ENCODE measurements at places on chromosomes 2 and 18. TPM values are rescaled to one million over a fixed set of nuclear protein-coding genes. Genes with fewer than 3 reads are reported as not detected.

GRCh38 chr2:102581911-102582310 lies 37.4 kb upstream of the SLC9A2 start:
- no peak overlapping the region for H3K27ac ChIP-seq
- no peak overlapping the region for H3K4me3 ChIP-seq
- no peaks in the 10 kb centered on the region for H3K27me3 ChIP-seq
- DNase-seq = no peak
- H3K36me3 ChIP-seq = no peaks in the 10 kb centered on the region

DNA sequence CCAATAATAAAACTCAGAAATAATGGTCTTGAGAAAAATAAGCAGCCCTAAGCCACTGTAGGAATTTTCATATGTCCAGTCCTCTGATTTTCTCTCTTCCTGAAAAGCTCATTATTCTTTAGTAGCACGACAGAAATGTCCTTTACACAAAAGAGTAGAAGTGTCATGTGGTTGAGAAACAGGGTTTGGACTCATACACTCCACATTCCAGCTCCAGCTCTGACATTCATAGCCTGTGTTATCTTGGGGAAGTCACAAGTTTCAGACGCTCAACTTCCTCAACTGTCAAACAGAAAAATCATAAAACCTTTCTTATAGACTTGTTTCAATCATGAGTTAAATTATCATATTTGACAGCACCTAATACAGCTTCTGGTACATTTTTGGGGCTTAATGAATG lies 511.5 kb downstream of the TNS1 start:
- no peaks in the 10 kb centered on the region for H3K36me3 ChIP-seq
- H3K27me3 ChIP-seq = peaks cover 3% of the 10 kb centered on the region
- no peak overlapping the region for H3K4me3 ChIP-seq
- H3K27ac ChIP-seq = no peak overlapping the region

DNA sequence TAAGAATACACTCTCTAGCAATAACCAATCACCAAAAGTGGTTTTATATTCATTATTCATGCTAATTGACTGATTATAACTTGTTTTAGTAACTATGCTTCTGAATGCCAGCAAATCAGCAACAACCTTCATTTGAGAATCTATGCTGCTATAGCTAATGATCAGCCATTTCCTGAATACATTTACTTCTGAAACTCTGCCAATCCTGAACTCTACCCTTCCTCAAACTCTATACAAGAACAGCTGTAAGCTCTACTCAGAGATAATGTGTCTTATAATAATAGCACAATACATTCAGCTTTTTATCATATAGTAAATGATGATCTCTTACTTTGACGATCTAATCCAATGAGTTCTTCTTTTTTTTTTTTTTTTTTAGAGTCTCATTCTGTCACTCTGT lies 85.7 kb upstream of the EPAS1 start:
- no peak overlapping the region for H3K4me3 ChIP-seq
- no peak overlapping the region for H3K27ac ChIP-seq
- H3K36me3 ChIP-seq = no peaks in the 10 kb centered on the region

GRCh38 chr2:47562548-47562947 lies 159.6 kb downstream of the MSH2 start:
- no peak overlapping the region for H3K4me3 ChIP-seq
- no peak for DNase-seq
- no peak overlapping the region for H3K27ac ChIP-seq
- H3K36me3 ChIP-seq = no peaks in the 10 kb centered on the region
- H3K4me1 ChIP-seq = peaks cover 5% of the 10 kb centered on the region

Gene CNGA3
- total RNA-seq = 6.8 TPM

DNA sequence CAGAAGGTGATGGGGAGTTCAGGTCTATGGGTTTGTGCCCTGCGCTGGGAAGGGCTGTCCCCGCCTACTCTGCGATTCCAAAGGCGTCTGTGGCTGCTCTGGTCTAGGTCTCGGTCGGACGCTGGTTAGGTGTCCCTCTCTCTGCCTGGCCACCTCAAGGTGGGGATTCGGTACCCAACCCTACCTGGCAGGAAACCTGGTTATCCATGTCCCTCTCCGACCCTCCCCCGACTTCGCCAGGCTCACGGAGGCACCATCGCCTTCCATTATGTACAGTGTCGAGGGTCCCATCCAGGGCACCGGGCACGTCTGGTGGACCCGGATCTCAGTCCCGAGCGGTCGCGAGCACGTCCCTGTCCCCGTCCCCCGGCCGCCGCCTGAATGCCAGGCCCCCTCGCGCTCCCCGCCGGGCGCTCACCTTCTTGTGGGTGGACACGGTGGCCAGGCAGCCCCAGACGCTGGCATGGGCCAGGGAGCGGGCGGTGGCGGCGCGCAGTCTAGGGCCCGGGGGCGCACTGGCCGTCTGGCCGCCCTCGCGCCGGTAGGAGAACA lies 628 bp downstream of the CREG2 start:
- H3K36me3 ChIP-seq = no peaks in the 10 kb centered on the region
- H3K27me3 ChIP-seq = peaks cover 70% of the 10 kb centered on the region
- peak overlapping the region; percentile 81 for H3K4me3 ChIP-seq
- H3K4me1 ChIP-seq = peaks cover 4% of the 10 kb centered on the region
- H3K27ac ChIP-seq = no peak overlapping the region

DNA sequence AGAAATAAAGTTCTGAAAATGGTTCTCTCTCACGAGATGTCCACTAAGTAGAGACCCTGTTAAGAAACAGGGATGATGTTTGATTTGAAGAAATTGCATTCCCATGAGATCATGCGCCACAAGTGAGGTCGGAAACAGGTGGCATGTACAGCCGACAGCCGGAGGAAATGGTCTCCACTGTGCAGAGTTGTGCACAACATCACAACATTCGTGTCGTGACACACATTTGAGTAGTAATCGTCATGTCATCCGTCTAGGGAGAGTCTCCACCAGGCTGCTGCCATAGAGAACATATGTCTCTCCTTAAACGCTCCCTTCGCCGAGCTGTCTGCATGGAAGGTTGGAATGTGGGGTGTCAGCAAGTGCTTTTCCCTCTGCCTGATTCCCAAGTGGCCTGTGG lies 84.7 kb downstream of the ASAP2 start:
- no peaks in the 10 kb centered on the region for H3K27me3 ChIP-seq
- H3K4me3 ChIP-seq = no peak overlapping the region
- peaks cover 23% of the 10 kb centered on the region for H3K4me1 ChIP-seq
- DNase-seq = no peak
- peaks cover 24% of the 10 kb centered on the region for H3K36me3 ChIP-seq

GRCh38 chr18:65477455-65477854 lies 273.4 kb upstream of the CDH7 start:
- no peaks in the 10 kb centered on the region for H3K36me3 ChIP-seq
- H3K27ac ChIP-seq = no peak overlapping the region
- no peaks in the 10 kb centered on the region for H3K27me3 ChIP-seq
- H3K4me1 ChIP-seq = no peaks in the 10 kb centered on the region
- no peak overlapping the region for H3K4me3 ChIP-seq

Gene VWA3B
- total RNA-seq = 4.1 TPM

DNA sequence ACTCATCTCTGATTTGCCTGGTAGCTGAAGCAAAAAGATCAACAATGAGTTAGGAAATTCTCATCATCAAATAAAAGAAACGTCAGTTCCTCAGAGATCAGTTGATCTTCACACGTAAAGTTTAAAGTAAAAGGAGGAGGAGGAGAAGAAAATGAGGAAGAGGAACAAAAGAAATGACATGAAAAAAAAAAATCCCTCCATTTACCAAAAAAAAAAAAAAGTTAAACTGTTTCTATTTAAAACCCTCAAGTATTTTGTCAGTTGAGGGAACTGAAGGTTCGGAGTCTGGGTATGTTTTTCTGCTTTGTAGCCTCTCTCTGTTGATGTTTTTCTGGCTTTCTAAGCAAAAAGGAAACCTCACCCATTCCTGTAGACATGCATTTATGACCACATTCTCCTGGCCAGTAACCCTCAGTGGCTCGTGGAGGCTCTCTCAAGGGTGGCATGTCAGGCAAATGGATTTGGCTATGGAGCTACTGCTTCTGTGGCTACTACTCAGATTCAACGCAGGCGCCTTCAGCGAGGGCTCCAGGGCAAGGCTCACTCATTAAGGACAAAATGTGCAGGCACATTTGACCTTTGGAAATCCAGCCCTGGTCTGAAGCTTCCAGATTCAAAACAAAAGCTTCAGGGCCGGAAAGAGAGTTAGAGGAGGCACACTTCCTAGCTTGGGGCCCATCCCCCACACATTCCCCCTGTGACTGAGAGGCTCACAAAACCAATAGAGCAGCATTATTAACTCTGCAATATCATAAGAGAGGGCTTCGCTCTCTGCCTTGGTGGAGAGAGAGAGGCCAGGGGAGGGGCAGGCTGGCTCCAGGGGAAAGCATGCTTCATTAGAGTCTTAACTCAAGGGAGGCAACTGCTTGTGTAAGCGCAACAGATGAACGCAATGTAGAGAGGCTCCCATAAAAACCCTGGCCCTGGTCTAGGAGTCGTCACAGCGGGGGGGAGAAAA lies 22.3 kb downstream of the KLF7 start:
- no peak for DNase-seq
- H3K27me3 ChIP-seq = no peaks in the 10 kb centered on the region
- H3K36me3 ChIP-seq = peaks cover 8% of the 10 kb centered on the region
- H3K4me3 ChIP-seq = peak overlapping the region; percentile 73
- peaks cover 46% of the 10 kb centered on the region for H3K4me1 ChIP-seq
- peak overlapping the region; percentile 13 for H3K27ac ChIP-seq

GRCh38 chr2:238370823-238371372 lies 50.6 kb downstream of the TRAF3IP1 start:
- peaks cover 25% of the 10 kb centered on the region for H3K36me3 ChIP-seq
- H3K27ac ChIP-seq = no peak overlapping the region
- no peak for DNase-seq

Gene CFC1
- total RNA-seq = 25.5 TPM

DNA sequence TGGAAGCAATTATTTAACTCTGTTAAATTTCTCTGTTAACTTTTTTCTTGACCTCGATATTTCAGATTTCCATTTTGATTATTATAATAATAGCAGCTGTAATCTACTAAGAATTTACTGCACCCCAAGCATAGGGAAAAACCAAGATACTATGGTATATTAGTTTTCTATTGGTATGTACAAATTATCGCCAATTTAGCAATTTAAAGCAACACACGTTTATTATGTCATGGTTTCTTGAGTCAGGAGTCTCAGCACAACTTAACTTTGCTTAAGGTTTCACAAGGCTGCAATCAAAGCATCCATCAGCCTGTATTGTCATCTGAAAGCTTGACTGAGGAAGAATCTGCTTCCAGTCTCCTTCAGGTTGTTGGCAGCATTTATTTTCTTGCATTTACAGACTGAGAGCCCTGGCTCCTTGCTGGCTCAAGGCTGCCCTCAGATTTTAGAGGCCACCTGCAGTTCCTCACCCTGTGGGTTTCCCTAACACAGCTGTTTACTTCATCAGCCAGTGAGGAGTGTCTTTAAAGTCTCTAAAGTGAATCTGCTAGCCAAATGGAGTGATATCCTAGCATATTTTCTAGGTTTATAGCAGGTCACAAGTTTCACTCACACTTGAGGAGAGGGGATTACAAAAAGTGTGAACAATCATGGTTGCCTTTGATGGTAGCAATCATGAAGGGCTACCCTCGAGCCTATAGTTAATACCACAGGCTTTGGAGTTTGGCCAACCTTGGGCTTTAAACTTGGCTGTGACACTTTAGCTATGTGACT lies 4.4 kb upstream of the VPS54 start:
- peaks cover 4% of the 10 kb centered on the region for H3K36me3 ChIP-seq
- no peak overlapping the region for H3K4me3 ChIP-seq
- H3K27me3 ChIP-seq = no peaks in the 10 kb centered on the region

DNA sequence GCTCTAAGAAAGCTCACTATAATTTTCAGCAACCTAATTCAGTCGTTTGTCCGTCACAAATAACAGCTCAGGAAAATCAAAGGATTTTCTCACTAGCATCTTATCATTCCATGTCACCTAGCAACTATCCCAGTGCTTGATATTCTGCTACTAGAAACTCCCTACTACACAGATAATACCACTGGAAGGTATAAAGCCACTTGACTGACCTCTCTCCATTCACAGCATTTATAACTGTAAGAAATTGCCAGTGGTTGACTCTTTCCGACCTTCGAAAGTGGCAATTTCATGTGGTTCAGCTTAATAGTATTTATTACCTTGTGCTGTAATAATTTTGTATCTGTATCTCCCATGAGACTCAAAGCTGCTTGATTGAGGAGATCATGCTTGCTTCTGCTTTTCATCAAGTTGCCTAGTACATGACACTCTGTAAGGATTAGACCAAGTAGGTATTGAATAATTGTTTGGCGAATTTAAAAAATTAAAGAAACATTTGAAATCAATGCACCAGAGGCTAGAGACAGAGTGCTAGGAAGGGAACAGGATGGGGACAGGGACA lies 79.6 kb upstream of the TACR1 start:
- no peak for DNase-seq
- peaks cover 14% of the 10 kb centered on the region for H3K4me1 ChIP-seq
- peaks cover 4% of the 10 kb centered on the region for H3K36me3 ChIP-seq
- H3K27me3 ChIP-seq = no peaks in the 10 kb centered on the region
- no peak overlapping the region for H3K4me3 ChIP-seq
- no peak overlapping the region for H3K27ac ChIP-seq

- H3K4me3 ChIP-seq = no peak overlapping the region
- no peaks in the 10 kb centered on the region for H3K27me3 ChIP-seq
- no peak overlapping the region for H3K27ac ChIP-seq
- peaks cover 36% of the 10 kb centered on the region for H3K36me3 ChIP-seq
- peaks cover 38% of the 10 kb centered on the region for H3K4me1 ChIP-seq
- DNase-seq = no peak
Measured at GRCh38 chr2:149001496-149001895, 37.0 kb upstream of the LYPD6B start.

DNA sequence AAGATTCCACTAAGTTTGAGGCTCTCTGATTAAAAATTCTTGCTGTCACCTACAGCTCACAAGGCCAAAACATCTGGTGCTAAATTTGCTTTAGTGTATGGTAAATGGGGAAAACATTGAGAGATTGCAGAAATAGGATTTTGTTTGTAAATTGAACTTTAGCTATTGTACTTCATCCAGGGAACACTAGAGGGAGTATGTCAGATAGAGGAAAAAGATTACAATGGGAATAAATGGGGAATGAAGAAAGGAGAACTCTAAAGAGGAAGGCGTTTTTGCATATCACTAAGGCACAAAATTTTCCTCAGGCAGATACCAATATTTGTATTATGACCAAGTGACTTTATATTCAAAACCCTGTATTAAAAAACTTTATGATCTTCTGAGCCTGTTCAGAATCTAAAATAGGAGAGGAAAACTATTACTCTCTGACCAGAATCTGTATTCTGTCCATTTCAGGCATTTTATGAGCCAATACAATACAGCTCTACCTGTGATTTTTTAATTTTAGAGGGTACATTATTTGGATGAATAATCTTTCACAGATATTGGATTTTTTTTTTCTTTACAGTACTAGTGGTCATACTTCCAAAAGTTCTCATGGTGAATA lies 52.3 kb upstream of the ITGB6 start:
- no peaks in the 10 kb centered on the region for H3K27me3 ChIP-seq
- H3K4me1 ChIP-seq = peaks cover 21% of the 10 kb centered on the region
- no peak for DNase-seq

DNA sequence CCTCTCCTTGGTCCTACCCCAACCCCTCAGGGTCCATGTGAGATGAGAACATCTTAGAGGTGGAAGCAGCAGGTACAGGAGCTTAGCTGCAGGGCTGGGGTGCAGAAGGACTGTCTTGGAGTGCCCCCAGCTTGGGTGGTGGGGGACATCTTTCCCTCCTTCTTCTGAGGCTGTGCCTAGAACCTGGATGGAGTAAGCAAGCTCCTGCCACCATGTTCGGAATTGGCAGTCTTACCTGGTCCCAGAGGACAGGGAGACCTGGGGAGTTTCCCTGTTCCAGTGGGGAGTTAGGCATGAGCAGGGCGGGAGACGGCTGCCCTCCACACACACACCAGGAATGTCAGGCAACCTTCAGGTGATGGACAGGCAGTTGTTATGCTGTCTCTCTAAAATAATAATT lies 131.0 kb upstream of the COPS8 start:
- H3K4me1 ChIP-seq = peaks cover 29% of the 10 kb centered on the region
- no peak overlapping the region for H3K27ac ChIP-seq
- H3K36me3 ChIP-seq = peaks cover 17% of the 10 kb centered on the region
- no peak overlapping the region for H3K4me3 ChIP-seq
- DNase-seq = no peak

All from type B pancreatic cell (in vitro differentiated cells).